ENCODE measurements at places on chromosomes 12 and 14. TPM values are rescaled to one million over a fixed set of nuclear protein-coding genes. Genes with fewer than 3 reads are reported as not detected.

- no peak for DNase-seq
Observed at GRCh38 chr12:87311206-87311605, 718.0 kb downstream of the C12orf50 start.

DNA sequence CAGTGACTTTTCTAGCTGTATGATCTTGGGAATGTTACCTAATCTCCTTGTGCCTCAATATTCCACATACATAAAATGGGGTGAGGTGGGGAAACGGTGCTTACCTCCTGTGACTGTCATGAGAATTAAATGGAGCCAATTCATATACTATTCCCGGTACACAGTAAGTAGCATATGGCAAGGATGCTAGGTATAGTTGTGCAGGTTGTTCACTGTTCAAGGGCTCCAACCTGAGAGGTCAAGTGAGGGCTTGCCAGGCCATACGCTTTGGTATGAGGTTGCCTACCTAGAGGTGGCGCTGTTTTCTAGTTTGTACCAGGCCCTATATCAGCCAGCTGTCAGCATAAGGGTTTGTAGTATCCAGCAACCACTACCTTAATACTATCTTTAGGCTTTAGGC, 3.6 kb upstream of the BATF start:
- no peak for DNase-seq

- DNase-seq: peak; percentile 49
Observed at GRCh38 chr14:75088566-75089373, 19.3 kb downstream of the ZC2HC1C start.

- no peak for DNase-seq
Observed at GRCh38 chr12:70272510-70272909, 29.3 kb downstream of the CNOT2 start.

DNA sequence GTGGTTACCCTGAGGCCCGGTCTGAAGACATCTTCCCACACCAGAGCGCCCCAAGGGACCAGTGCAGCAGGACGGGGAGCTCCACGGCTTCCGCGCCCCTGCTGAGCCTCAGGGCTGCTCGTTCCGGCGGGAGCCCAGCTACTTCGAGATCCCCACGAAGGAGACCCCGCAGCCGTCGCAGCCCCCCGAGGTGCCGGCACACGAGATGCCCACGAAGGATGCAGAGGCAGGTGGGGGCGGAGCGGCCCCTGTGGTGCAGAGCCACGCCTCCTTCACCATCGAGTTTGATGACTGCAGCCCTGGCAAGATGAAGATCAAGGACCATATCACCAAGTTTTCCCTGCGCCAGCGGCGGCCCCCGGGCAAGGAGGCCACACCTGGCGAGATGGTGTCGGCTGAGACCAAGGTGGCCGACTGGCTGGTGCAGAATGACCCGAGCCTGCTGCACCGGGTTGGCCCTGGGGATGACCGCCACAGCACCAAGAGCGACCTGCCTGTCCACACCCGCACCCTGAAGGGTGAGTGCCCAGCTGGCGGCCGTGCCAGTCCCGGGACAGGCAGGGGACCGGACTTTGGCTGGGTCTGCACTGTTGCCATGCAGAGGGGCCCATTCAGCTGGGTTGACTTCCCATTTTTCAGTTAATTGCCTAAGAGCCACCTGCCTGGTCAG, 18.1 kb downstream of the CEP170B start:
- DNase-seq: no peak

DNA sequence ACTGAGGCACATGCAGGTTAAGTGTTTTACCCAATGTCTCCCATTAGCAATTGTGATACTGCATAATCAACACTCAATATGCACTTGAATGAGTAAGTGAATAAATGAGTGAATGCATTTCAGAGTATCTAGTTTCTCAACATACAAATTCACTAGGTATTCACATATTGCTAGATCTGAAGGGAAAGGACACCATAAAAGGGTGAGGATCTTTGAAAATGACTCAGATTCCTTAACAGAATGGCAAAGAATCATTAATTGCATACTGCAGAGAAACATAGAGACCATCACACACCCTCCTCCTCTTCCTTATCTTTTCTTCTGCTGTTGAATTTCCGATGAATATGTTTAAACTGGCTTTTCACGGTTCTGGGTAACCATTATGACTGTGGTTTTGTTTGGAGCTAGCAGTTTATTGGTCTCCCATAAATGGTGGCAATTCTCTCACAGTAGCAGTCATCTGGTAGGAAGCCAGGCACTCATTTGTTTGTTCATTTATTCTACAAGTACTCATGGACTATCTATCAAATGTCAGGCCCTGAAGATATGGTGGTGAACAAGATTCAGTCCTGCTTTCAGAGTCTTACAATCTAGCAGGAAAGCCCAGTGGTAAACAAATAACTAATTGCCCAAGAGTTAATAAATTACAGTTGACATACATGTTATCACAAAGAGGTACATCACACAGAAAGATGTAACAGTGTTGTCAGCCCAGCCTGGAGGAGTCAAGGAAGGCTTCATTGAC, 70.2 kb downstream of the LLPH start:
- DNase-seq: no peak

GRCh38 chr12:105090361-105090760, 6.1 kb upstream of the ALDH1L2 start:
- no peak for DNase-seq

GRCh38 chr12:49413796-49414195, 46.5 kb downstream of the SPATS2 start:
- no peak for DNase-seq

DNA sequence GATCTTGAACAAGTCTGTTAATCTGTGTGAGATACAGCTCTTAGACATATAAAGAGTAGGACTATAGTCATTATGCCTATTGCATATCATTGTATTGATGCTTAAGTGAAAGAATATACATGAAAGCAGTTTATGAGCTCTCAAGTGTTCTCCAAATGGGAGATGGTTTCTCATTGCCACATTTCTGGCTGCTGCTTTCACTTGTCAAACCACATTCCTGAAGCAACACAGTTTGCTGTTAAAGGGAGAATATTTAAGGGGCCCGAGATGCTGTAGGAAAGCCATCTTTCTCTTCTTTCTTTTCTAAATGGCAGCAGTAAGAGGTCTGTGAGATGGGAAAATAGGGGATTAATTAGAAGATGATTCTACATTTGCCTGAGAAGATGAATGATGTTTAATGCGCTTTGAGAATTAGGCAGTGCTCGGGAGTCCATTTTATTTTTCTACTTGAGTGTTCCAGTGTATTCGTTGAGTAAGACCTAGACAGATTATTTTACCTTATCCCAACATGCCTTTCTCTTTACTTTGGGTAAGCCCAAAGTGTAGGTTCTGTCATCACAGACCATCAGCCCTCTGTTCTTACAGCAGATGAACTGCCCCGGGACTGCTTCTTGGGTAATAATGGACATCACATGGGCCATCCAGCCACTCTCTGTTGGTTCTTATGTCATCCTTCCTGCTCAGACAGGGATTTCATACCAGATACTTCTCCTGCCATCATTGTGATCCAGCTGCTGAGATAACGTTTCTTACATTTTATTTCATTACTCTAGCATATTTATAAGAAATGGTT, 35.6 kb downstream of the ANO4 start:
- DNase-seq: no peak

- DNase-seq: no peak
Observed at GRCh38 chr14:50318031-50318626, 6.0 kb downstream of the DMAC2L start.

- DNase-seq: no peak
Observed at GRCh38 chr12:130606231-130606630, 109.9 kb downstream of the RIMBP2 start.

DNA sequence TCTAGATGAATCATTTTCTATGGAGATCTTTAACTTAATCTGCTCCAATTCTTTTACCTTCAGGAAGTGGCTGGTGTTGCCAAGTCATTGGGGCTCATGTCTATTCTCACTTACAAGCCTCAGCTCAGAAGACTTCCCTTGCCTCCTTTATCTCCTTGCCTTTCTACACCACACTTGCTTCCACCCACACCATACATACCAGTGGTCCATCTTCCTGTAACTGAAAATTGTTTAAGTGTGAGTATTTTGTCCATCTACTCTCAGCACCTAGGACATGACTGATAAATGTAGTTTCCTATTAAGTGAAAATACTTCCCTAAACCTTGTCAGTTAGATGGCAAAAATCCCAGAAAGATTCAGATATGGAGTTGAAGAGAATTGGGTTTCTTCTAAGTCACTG, 199.7 kb upstream of the CPNE8 start:
- no peak for DNase-seq

DNA sequence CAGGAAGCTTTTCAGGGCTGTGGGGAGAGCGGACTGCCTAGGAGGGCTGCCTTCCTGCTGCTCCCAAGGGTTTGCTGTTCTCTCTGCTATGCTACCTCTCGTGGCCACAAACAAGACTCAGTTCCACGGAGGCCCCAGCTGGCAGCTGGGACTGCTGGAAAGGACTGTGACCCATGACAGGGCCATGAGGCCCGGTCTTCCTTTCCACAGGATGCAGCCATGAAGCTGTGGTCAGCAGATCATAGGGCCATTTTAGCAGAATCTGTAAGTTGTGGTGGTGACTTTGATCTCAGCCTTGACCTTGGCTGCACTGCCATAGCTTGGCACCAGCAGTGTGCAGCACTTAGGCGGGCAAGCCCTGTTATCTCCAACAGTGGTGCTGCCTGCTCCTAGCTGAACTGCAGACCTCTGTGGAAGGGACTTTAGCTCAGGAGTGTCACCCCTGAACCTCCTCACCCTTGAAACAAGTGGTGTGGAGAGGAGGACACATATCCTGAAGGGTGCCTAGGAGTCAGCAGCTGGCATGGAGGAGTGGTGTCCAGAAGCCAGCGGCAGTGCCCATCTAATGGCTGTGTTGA, 12.3 kb downstream of the KRT80 start:
- DNase-seq: no peak

GRCh38 chr12:113619202-113619601, 147.5 kb upstream of the LHX5 start:
- DNase-seq: no peak

DNA sequence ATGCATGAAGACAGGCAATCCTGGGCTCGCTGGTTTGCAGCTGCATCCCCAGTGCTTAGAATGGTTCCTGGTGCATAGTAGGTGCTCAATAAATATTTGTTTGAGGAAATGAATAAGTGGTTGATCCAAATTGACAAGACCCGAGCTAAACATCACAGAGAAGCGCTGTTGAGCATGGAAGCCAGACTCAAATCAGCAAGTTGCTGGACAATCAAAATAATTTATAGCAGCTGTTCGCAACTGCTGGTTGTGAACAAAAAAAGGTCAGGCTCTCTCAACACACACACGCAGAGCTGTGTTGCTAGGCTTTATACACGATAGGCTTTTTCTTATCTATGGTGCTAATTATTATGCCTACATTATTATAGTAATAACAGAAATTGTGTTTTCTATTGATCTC, 190.2 kb downstream of the TBX5 start:
- no peak for DNase-seq

DNA sequence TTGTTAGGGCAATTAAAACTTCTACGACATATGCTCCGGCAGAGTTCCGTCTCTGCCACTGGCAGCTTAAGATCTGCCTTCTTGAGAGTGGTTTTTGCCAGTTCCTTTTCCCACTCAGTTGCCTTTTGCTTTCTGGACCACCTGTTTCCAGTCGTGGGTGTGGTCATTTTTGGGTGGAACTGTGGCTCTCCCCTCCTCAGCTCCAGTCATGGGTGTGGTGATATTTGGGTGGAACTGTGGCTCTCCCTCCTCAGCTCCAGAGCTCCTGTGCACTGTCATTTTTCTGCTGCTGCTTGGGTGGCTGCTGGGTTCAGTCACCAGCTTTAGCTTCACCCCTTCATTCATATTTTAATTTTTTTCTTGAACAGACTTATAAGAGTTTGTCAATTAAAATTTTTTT, 25.3 kb downstream of the WDR20 start:
- no peak for DNase-seq

DNA sequence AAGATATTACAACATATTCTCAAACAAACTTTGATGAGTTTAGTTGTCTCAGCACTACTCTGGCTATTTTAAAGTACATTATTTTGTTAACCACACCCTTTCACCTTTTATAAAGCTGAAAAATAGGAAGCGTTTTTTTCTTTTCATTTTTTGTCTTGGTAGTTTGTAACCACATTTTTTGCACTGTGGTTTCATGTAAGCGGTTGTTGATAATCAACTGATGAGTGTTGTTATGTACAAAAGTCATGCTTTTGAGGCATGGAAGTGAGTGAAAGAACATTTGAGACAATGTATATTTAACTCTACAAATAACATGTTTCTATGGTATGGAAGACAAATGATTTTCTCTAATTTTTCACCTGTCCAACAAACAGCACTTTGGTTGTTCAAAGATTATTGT, 52.1 kb upstream of the ATP2B1 start:
- DNase-seq: no peak

DNA sequence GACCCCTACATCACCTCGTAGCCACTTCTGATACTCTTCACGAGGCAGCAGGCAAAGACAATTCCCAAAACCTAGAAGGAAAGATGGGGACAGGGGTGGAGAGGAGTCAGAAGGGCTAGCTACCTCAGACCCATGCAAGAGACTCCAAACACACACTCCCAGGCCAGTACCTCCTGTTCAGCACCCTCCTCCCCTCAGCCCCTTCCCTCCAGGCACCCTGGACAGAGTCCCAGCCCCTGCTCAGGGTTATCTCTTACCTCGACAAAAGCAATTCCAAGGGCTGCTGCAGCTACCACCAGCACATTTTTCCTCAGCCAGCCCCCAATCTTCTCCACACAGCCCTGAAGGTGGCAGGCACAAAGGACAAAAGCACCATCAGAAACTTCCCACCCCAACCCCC, 3.3 kb downstream of the CD63 start:
- no peak for DNase-seq

- DNase-seq: no peak
Observed at GRCh38 chr14:53391156-53391555, 238.0 kb upstream of the DDHD1 start.

GRCh38 chr14:57495416-57495815, 1.8 kb upstream of the CCDC198 start:
- DNase-seq: no peak

GRCh38 chr12:114420944-114421335, 15.0 kb upstream of the TBX5 start:
- no peak for DNase-seq

- no peak for DNase-seq
Observed at GRCh38 chr14:92471919-92472318, 41.7 kb upstream of the RIN3 start.

SGPP1 gene
- 36.7 TPM for total RNA-seq

IL23A gene
- not detected for total RNA-seq

DYNC1H1 gene
- total RNA-seq: 565 TPM

FGF6 gene
- not detected for total RNA-seq

TMEM121 gene
- total RNA-seq: 24.5 TPM

LGR5 gene
- total RNA-seq: under 0.01 TPM

LMO3 gene
- 1,227 TPM for total RNA-seq
